ENCODE measurements at places on chromosomes 1 and 21.

DNA sequence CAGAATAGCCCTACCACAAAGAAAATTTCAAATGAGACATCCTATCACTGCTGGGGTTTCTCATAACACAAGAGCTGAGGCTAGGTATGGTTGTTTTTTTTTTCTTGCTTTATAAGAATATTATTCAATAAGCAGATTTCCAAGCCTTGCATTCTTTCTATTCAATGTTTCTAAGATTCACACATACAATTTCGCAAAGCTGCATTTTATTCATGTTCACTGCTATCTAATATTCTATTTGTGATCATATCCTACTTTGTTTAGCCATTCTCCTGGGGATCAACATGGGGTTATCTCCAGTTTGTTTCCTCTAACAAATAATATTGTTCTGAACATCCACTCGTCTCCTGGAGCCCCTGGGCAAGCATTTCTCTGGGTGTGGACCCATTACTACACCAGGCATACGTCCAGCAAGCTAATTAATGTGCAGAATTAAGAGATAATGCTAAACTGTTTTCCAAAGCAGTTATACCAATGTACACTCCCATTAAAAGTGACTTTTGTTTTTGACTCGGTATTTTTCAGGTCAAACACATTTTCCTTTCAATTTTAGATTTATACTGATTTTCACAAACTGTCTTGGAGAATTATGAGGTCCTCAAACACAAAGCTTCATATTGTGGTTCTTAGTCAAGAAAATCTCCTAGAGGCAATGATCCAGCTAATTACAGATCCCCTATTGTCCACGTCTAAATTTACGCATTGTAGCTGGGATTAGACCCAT is 15.7 kb upstream of the HLCS start:
- no peak for DNase-seq

- no peak for DNase-seq
These were observed 449.1 kb upstream of the KAZN start for GRCh38 chr1:14149431-14149830.

GRCh38 chr1:7384679-7385078 is 386.4 kb upstream of the VAMP3 start:
- DNase-seq: no peak

GRCh38 chr1:246302711-246303317 is 204.3 kb downstream of the SMYD3 start:
- DNase-seq: no peak

GRCh38 chr1:5996641-5997270 is 4.5 kb upstream of the NPHP4 start:
- no peak for DNase-seq

DNA sequence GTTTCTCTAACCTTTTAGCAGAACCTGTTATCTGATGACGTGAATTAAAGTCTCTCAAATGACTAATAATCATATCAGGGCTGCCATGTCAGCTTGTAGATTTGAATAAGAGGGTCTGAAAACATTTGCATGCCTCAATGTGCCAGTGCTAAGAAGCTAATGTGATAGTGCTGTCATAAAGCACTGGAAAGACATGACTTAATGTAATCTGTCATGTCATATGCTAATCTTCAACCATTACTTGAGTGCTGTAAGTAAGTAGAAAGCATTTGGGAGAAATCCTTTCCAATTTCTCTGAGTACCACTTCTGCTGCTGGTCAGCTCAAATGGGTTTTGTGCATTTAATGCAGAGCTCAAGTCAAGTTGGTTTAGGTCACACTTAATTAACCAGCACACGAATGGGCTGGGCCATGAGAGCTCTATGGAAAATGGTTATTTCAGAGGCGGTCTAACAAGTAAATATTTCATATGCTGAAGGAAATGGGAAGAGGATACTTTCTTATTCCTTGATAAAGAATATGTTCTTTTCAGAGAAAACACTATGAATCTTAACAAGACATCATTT is 609.2 kb downstream of the LMO4 start:
- DNase-seq: no peak

DNA sequence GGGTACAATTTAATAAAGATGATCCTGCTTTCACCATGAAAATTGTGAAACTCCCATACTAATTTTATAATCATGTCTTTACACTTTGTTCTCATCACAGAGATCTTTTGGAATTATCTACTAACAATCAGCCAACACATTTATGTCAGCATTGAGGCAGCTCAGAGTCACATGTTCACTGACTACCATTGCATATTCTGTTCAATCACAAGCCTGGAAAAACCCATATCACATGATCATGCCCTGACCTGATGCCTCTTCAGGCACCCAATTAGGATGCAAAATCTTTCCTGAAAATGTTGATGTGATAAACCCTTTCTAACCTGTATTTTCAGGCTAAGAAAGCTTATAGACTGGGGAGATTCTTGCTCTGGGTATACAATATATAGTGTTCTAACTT is 21.6 kb upstream of the RASAL2 start:
- no peak for DNase-seq

DNA sequence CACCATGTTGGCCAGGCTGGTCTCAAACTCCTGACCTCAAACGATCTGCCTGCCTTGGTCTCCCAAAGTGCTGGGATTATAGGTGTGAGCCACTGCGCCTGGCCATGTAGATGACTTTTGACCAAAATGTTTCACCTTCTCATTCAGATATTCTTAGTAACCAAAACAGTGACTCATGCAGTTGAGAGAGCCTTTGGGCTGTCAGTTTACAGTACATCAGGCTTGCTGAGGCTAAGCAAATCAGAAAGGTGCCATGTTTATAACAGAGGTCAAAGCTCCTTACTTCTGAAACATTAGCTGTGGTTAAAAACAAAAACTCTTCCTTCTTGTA is 21.0 kb downstream of the CNIH4 start:
- DNase-seq: peak; percentile 68

DNA sequence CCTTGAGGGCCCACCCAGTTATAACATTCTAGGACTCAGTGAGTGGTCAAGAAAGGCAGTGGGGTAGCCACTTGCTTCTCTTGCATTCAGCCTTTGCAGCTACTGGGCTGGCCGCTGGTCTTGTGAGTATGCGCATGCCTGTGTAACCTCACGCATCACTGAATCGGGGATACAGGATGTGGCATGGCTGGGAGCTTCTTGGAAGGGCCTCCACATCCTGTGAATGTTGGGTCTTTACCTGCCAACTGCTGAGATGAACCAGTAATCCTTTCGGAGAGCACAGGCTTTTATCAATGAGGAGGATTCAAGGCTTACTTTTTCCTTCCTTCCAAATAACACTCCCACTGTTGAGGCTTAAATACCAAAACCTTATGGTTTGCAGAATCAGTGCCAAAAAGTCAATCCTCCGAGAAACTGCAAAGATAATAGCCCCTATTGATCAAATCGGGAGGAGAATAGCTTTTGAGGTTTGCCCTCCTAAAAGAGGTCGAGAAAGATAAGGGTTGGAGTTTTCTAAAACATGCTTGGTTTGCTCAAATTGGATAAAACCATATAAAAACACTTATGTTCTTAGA is 198.9 kb upstream of the UBE2U start:
- no peak for DNase-seq

DNA sequence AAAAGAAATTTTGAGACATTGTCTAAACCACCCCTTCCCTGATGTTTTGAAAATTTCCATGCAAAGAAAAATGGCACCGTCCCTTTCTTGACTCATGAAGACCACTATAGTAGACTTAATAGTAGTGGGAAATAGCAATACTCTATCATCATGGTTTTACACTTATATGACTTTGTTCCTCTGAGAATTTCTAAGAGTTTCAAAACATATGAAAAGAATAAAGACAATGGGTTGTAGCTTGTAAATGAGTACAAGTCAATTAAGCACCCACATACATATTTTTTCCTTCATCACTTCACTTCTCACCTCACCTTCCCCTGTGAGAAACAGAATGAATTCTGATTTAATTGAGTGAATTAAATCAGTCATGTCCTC is 151.7 kb downstream of the LYPLAL1 start:
- DNase-seq: no peak

- no peak for DNase-seq
These were observed 29.8 kb downstream of the RYR2 start for GRCh38 chr1:237071641-237072420.

- DNase-seq: no peak
These were observed 14.3 kb downstream of the PROX1 start for GRCh38 chr1:214002060-214002459.

DNA sequence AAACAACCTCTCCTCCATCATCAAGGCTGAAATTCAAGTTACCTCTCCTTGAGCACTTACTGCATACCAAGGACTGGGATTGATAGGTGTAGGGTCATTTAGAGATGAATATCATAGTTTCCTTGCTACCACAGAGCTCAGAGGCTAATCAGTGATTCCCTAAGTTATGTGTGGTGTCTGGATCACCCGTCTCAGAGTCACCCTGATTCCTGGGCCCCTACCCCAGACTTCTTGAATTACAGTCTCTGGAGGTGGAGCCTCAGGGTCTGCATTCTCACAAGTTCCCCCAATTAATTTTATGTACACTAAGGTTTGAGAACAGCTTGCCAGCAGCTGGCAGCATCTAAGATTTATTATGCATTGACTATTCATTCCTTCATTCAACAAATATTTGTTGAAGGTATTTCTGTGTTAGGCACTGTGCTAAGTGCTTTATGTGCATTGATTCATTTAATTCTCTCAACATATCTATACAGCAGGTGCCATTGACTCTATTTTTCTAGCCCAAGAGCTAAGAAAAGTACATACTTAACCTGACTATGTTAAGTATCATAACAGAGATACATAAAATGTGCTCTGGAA is 182.9 kb upstream of the FGGY start:
- DNase-seq: no peak

- no peak for DNase-seq
These were observed 13.9 kb upstream of the LAX1 start for GRCh38 chr1:203751051-203751450.

GRCh38 chr21:35340273-35340672 is 291.2 kb upstream of the RUNX1 start:
- no peak for DNase-seq

DNA sequence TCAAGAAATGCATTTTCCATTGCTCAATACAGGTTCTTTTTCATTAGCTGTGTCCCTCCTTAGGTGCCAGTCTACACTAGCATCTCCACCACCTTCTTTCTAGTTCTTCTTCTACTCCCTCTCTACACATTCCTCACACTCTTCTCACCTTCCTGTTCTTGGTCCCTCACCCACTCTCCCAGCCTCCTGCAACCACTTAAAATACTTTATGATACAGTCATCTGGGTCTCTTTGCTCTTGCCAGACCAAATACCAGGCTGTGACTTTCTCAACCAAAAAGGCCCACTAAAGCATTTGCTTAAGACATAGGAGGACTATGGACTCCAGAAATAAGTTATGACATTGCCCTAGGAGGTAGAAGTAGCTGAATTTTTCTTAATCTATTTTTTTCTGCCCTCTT is 35.1 kb downstream of the PIGM start:
- no peak for DNase-seq

- no peak for DNase-seq
These were observed 65.8 kb downstream of the MEGF6 start for GRCh38 chr1:3545363-3546047.

- DNase-seq: peak; percentile 13
These were observed 97.4 kb downstream of the GIPC2 start for GRCh38 chr1:78143152-78143551.

GRCh38 chr1:221724931-221725605 is 16.8 kb downstream of the DUSP10 start:
- no peak for DNase-seq

DNA sequence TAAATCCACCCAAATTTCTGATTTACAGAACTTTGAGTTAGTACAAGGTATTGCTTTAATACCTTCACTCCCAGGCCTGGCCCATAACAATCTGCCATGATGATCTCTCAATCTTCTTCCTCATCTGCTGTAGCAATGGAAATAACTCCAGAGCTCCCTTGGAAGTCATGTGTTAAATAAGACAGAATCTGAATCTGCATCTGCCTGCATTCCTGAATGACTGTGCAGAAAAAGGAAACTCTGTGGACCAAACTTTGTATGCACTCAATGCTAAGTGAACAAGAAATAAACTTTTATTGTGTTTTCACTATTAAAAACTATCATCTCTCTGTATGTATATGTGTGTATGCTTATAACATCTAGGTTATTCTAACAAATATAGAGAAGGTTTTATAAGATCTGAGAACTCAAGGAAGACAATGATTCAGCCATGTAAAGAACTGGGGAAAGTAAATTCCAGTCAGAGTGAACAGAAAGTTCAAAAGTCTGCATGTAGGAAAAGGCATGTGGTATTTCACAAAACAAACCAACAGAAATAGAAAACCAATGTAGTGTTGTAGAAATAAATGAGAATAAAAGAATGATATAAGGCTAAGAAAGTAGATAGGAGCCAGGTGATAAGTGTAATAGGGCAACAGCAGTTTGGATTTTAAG is 390.2 kb downstream of the USH2A start:
- DNase-seq: no peak

GRCh38 chr1:201562659-201563405 is 23.9 kb downstream of the NAV1 start:
- no peak for DNase-seq

DNA sequence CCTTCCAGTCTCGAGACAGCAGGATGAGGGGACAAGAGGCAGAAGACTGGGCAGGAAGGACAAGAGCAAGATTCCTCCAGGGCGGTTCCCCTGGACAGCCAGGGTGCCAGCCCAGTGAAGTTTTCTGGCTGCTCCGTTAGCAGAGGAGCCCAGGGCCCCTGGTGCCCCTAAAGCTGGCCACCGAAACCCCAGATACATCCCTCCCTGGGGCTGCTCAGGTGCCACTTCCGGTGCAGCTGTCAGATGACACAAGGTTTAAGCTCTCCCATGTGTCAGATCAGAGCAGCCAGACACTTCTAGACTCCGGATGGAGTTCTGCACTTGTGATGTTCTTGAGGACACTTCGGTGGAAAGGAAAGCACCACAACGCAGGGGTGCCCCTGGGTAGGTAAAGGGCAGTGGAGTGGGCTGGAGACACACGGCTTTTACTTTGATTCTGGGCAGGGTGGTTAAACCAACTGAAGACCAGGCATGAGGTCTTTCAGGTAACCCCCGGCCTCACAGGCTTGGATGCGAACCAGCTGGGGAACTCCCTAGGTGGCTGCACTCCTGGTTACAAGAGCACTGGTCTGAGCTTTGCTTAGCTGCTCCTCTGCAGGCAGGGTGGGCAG is 85.7 kb downstream of the ITPKB start:
- DNase-seq: peak; percentile 80

- no peak for DNase-seq
These were observed 103.8 kb upstream of the PDE4B start for GRCh38 chr1:65688848-65689247.

GRCh38 chr1:20604678-20605077 is 15.8 kb downstream of the CDA start:
- no peak for DNase-seq

DNA sequence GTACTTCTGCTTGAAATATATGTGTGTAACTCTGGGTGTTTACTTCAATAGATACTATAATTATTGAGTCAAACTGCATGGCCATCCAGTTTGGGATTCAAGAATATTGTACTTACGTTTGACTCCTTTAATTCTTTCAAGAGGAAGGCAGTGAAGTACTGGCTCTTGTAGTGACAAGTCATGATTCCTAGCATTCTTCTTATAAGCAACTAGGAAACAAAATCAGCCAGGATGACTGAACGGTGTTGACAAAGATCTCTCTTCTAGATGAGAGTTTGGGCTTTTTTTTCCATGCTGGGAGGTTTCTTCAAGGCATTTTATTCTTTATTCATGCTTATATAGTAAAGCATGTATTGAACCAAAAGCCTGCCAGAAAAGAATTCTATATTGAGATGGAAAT is 58.3 kb downstream of the CLEC20A start:
- no peak for DNase-seq

Data from T-helper 1 cell (primary cell).